ENCODE measurements at places on chromosomes 7 and 10.
A peak's percentile ranks its signal among the peaks of the same experiment; 100 is the strongest.

DNA sequence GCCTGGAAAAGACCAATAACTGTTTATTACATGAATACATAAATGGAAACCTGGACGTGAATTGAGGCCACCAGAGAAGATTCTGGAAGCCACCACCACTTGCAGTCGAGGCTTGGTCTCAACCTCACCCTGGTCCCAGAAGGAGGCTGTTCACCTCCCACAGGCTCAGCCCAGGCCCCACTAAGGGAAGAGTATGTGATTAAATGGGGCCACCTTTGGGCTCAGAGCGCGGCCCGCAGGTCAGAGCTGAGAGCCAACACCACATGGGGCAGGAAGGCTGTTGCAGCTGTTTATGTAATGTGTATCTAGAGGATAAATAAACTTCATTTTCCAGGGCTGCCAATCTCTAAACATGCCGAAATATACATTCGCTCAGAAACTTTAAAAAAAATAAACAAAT is 17.6 kb upstream of the FGFR2 start:
- no peak for DNase-seq

- no peak for DNase-seq
These were observed 241.6 kb downstream of the SNX10 start for GRCh38 chr7:26533217-26533616.

GRCh38 chr7:46908770-46909169 is 673.1 kb downstream of the TNS3 start:
- no peak for DNase-seq

DNA sequence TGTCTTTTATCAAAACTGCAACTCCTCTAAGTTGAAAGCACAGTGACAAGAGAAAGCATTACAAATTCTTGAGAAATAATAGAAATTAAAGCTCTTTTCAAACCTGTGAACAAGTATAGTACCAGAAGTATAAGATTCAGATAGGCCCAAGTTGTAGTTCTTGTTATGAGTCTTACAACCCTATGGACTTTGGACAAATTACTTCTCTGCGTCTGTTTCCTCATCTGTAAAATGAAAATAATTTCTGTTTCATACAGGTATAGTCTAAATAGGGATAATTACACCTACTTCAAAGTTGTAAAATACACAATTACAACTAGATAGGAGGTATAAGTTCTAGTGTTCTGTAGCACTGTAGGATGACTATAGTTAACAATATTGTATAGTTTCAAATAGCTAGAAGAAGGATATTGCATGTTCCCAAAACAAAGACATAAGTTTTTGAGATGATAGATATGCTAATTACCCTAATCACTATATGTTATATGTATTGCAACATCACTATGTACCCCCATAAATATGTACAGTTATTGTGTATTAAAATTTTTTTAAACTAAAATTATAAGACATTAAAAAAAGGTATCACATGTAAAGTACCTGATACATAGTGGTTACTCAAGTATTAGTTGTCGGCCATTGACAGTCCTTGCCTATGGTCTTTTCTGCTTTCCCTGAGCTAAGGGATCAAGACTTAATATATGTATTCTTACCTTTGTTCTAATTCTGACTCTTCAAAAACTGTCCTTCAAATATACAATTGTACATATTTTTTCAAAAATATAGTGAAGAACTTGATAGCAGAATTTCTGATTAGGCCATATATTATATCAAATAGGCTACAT is 1.8 kb upstream of the WASL start:
- DNase-seq, result no peak

DNA sequence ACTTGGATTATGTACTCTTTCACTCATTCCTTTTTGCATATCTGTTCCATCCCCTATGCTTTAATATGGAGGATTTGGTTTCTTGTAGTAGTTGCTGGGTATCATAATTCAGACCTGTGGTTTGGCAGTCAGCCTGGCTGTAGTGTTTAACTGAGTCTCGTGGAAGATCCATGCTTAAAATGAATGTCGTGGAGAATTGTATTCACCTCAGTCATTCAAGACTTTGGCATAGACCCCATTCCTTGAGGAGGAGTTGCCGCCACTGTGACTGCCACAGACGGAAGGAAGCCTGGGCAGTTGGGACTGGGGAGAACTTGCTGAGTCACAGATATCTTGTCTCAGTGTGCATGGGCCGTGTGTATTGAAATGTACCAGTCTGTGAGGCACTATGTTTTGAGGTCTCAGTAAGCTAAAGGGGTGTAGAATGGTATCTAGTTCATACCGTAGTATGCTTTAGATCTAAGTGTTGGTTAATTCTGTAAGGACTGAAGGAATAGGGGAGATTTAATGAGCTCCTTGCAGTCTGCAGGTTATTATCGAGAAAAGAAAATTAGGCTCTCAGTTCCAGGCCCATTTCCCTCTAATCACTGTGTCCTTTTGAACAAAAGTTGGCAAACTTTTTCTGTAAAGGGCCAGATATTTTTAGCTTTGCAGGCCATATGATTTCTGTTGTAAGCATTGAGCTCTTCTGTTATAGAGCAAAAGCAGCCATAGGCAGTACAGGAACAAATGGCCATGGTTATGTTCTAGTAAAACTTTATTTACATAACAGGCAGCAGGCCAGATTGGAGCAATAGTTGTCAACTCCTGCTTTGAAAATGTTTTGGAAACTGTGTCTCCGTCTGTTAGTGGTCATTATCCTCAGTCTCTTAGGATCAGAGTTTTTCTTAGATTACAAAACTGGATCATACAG is 76.8 kb downstream of the TPST1 start:
- no peak for DNase-seq

- DNase-seq, result no peak
These were observed 14.1 kb upstream of the MKX start for GRCh38 chr10:27759483-27760272.

GRCh38 chr7:158782761-158783401 is 46.4 kb downstream of the ESYT2 start:
- DNase-seq, result no peak

- DNase-seq, result no peak
These were observed 19.6 kb downstream of the RGS10 start for GRCh38 chr10:119522747-119523426.

DNA sequence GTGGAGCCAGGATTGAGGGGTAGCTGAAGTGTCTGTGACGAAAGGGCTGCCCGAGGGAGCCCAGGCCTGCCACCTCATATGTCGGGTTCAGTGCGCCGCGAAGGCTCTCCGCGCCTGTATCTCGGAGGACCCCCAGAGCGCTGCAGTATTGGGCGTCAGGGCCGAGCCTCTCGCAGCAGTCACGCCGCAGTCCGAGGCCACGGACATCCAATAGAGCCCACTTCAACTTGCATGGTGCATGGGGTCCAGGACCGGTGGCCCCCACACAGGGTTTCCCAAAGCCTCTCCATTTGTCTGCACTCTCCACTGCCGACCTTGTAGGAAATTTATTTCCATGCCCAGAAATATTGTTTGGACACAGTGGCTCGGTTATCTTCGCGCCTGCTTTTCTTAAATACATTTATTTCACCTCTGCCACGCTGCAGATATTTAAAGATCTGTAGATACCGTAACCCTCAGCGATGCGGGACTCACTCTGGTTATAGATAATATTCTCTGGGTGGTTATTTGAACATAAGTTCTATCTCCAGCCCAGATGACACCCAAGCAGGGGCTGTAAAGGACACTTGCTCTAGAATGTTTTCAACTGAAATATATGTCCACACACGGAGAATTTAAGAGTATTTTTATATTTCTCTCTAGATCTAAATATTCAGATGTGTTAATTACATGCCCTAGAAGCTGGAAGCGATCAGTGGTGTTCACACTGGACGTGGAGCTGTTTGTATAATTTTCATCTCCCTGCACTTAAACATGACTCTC is 5.1 kb upstream of the ZNF503 start:
- no peak for DNase-seq

DNA sequence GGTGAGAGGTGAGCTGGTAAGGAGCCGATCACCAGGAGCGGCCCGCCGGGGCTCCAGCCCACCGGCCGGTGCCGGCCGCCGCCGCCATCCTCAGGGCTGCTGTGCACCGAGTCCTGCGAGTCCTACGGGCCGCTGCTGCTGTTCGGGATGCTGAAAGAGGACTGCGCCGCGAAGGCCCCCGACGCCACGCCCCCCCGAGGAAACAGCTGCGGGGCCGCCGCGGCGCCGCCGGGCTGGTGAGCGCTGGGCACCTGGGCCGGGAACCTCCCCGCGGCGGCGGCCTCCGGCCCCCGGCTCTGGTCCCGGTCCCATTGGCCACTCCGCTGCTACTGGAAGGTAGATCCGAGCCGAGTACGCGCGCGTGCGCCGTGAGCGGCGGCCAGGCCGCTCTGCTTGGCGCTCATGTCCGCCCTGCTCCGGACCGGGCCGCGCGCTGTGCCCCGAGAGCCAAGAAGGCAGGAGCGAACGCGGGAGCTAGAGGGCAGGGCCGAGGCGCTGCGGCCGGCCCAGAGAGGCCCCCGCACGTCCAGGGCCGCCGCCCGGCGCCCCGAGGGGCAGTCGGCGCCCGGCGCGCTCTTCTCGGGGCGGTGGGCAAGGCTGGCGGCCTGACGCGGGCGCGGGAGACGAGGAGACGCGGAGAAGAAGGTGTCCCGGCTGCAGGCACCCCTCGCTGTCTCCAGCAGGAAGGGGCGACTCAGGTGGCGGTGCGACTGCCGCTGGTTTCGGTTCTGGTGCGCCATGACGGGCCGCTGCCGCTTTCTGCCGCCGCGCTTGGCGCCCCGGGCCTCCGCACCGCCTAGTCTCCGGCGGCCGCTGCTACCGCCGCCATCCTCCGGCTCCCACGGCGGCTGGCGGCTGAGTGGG is 121.3 kb upstream of the WIPF3 start:
- DNase-seq, result no peak

- DNase-seq, result no peak
These were observed 19.1 kb downstream of the PLCE1 start for GRCh38 chr10:94012834-94013233.

DNA sequence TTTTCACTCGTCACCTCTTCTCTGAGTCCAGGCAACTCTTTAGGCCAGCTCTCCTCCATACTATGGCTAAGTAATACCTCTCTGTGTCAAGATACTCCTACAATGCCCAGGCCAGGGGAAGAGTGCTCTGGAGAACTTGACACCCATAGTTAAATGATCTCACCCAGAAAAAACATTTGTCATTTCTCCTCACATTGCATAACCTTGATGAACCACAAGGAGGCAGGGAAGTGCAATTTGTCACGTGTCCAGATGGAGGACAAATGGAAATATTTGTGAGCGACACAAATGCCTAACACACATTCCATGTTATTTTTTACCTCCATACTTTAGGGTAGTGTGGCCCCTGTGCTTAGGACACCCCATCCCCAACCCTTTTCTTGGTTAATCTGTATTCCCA is 78.3 kb downstream of the HTR7 start:
- no peak for DNase-seq

DNA sequence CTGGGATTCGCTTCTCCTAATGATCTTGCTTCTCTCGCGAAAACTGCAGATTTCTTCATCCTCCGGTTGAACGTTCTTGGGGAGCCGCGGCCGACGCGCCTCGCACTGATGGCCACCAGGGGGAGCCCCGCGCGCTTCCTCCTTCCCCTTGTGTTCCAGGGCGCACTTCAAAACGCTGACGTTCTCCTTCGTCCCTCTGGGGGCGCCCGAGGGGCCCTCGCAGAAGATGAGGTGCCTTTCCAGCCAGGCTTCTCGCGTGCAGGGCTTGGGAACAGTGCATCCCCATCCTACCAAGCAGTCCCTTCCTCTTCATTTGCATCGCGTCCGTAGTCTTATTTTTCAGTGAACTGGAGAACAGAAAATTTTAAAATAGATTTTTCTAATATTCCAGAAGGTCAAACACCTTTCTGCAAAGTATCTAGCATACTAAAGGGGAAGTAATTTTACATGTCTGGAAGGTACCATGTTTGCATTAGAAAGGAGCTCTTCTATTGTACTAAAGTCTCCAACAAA is 22.5 kb downstream of the GSTO2 start:
- DNase-seq, result peak; percentile 77

GRCh38 chr7:49703337-49703736 is 70.1 kb upstream of the VWC2 start:
- no peak for DNase-seq

GRCh38 chr7:936386-937054 is 18.0 kb downstream of the ADAP1 start:
- DNase-seq, result no peak

- DNase-seq, result no peak
These were observed 151.5 kb downstream of the DNAJB6 start for GRCh38 chr7:157488281-157488680.

DNA sequence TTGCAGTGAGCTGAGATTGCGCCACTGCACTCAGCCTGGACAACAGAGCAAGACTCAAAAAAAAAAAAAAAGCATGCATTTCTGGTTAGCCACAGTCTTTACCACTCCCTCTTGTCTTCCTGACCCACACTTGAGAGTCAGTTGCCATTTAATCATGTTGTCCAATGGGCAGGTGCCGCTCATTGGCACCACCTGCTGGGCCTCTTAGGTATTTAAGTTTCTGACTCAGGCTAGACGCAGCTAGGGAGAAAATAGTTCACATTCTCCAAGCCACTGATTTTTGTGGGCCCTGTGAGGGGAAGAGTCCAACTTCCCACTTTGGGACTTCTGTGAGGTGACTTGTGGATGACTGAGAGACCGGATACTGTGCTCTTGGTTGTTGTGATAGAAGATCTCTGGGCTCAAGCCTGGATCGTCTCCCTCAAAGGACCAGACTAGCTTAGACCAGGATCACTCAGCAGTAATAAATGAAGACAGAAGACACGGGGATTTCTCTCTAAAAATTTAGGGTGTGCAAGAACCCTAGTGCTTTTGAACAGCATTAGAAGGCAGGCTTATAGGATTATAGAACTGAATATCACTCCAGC is 26.8 kb upstream of the SORCS3 start:
- no peak for DNase-seq

DNA sequence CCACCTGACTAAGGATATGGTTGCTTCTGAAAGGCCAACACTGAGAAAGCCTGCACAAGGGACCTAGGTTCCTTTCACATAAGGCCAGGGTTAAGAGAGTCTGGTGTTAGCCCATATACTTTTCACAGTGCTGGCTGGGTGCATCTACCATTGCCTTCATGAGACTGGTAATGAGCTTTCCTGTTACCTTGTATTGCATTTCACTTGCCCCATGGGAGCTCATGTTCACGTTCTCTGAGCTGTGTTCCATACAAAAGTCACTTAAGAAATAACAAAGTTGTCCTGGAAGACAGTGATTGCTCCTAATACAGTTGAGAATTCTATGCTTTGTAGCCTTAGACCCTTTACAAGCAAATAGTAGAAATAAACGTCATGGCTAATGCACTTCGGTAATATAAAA is 337.8 kb upstream of the TEX47 start:
- DNase-seq, result no peak

DNA sequence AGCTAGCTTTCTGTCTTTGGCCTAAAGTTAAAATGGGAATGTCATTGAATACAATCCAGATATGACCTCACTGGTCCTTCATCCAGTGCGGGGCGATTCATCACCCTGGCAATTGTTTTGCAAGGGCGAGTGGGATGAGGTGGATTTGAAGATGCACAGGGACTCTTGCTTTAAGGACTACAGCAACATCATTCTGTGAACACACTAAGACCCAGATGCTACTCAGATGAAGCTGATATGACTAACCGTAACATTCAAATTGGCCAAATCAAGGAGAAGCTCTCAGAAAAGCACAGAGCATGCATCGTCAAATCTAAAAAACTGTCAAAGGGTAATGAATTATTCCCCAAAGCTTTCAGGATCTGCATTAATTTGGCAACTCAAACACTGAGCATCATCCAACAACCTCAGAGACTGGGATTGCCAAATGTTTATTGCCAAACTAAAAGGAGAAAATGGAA is 12.8 kb downstream of the CPA1 start:
- DNase-seq, result no peak

Data from effector memory CD4-positive, alpha-beta T cell (primary cell).